ENCODE measurements at places on chromosomes 1 and 21.

DNA sequence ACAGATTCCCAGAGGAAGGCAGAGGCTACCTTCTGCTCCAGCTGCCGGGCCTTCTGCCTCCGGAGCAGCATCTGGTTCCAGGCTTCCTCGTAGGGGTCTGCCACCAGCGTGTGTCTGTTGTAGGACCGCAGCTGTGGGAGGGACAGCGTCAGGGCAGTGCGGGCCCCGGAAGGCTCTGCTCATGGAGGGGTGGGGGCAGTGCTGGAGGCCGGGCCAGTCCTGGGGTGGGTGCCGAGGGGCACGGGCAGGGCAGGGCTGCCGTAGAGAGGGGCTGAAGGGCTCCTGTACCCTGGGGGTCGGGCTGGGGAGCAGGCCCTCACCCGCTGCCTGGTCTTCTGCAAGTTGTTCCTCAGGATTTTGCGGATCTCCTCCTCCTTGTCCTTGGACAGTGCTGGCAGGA lies 53.2 kb downstream of the SLC9A1 start:
- DNase-seq, result no peak

DNA sequence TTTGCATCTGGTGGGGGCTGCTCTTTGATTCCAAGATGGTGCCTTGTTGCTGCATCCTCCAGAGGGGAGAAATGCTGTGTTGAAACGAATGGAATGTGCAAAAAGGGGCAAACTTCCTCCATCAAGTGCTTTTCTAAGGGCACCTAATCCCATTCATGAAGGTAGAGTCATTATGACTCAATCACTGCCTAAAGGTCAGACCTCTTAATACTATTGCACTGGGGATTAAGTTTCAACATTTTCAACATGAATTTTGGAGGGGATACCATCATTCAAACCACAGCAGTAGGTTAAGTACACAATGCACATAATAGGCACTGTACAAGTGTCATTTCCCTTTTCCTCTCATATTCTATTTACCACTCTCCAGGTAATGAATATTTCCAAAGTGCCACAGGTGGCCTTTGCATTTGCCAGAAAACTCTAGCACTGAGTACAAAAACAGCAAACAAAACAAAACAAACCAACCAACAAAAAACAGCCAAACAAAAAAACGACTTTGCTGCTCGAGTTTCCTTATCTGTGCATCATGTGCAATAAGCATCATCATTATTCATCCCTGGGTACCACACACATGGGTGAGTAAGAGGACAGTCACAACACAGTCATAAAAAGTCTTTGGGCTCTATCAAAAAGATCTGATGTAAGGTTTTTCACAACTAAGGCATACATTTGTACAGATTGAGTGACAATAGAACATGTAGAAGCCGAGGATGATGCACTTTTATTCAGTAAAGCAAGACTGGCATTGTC lies 42.5 kb downstream of the IFI44 start:
- DNase-seq, result no peak

DNA sequence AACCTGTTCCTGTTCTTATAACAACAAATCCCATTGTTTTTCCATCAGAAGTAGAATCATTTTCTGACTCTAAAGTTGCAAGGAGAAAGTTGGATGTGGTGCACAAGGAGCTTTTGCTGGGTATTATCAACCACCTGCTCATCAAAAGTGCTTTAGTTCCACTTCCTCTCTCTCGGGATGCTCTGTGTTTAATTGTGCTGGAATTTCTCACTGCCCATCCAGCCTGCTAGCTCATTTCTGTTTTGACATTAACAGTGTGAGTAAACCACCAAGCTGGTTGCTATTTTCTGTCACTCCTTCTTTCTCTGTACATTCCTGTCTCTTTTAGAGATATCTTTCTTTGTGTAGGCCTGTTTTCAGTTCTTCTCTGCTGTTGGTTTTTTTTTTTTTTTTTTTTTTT lies 6.0 kb downstream of the KDM4A start:
- no peak for DNase-seq

DNA sequence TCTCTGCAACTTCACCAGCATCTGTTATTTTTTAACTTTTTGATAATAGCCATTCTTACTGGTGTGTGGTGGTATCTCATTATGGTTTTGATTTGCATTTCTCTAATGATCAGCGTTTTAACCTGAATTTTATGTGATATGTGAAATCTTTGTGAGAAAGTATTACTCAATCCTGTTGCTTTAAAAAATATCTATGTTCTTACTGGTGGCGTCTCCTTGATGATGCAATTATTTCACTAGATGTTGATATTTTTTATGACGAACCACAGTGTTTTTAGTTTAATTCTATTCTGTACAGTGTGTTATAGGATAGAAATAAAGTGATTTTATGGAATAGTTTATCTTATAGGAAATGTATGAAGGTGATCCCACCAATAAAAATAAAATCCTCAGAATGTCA lies 54.7 kb upstream of the GPR88 start:
- no peak for DNase-seq

DNA sequence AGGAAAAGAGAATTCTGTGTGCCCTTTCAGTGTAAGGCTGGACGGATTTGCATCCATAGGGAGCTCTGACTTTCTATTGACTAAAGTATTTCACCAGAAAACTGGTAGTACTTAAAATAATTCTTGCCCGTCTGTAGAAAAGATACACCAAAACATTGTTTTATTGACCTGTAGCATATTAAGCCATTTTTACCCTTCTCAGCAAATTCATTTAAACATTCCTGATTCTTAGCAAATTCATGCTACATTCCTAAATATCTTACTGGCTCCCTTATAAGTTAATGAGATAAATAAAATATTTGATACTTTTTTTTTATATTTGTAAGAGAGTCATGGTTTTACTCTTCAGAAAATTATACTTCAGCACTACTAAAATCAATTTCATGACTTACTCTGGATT lies 1.6 kb upstream of the IPP start:
- no peak for DNase-seq

GRCh38 chr1:216599851-216600250 lies 123.4 kb downstream of the ESRRG start:
- no peak for DNase-seq

GRCh38 chr1:204498981-204499380 lies 4.4 kb upstream of the PIK3C2B start:
- no peak for DNase-seq

GRCh38 chr1:46472498-46473181 lies 17.0 kb upstream of the DMBX1 start:
- DNase-seq, result no peak

DNA sequence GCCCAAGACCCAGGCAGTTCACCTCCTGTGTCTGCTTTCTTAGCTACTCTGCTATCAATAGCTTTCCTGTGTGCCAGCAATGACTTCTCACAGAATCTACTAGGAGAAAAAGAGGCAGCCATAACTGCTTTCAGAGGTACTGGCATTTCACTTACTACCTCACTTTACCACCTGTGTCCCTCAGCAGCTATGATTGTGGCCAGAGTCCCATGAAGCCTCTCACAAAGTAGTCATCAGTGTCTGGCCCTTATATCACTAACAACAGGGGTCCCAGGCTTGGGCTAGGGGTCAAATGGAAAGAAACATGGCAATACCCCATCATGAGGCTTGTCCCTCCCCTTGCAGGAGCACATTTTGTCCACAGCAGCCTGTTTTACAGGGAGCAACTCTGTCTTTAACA lies 62.7 kb upstream of the EPS8L3 start:
- DNase-seq, result no peak

GRCh38 chr1:38077523-38078147 lies 31.0 kb upstream of the POU3F1 start:
- no peak for DNase-seq

- DNase-seq, result no peak
Observed at GRCh38 chr1:114338191-114338890, 172.7 kb downstream of the TRIM33 start.

DNA sequence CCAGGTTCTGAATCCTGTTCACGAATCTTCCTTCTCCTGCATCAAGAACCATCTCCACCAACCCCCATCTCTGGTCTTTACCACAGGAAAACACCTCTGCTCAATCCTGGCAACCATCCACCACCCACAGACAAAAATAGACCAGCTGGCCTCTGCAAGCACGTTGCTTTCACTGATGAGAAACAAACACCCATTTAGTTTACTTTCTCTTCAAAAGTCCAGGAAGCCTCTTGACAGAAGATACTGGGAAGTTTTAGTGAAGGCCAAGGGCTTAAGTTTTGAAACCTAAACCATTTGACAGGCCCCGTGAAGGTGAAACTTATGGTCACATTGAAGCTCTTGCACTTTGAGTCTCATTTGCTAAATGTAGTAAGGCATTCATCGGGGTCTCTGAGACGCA lies 122.6 kb upstream of the PPP2R5A start:
- DNase-seq, result no peak

- DNase-seq, result no peak
Observed at GRCh38 chr21:46285206-46285661, at the start of gene MCM3AP. Gene MCM3AP, minus strand, starts transcription at chr21:46285611. Its CDS starts 325 bp downstream, at chr21:46285286.

DNA sequence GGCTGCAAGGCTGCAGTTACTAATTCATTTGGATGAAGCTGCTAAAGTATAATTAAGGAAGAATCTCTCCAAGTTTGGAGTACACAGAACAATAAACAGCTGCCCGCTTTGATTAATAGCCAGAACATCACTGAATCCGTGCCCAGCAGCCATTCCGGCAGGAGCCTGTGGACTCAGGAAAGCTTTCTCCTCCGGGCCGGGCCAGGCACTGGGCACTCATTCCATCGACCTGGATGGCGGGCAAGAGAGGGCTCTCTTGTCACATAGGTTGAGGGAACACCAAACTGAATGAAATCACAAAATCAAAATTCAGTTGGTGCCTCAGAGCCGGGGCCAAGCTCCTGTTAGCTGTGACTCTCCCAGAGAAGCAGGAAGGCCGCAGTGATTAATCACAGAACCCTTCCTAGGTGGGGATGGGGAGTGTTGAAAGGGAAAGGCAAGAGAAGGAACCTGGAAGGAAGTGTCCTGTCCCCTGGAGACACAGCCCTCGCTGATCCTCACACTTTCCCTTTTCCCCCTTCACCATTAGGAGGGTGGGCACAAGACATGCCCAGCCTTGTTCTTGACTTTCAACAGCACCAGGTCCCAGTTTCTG lies 306.7 kb downstream of the NPHP4 start:
- no peak for DNase-seq

GRCh38 chr21:29215709-29216108 lies 83.0 kb upstream of the BACH1 start:
- DNase-seq, result no peak

DNA sequence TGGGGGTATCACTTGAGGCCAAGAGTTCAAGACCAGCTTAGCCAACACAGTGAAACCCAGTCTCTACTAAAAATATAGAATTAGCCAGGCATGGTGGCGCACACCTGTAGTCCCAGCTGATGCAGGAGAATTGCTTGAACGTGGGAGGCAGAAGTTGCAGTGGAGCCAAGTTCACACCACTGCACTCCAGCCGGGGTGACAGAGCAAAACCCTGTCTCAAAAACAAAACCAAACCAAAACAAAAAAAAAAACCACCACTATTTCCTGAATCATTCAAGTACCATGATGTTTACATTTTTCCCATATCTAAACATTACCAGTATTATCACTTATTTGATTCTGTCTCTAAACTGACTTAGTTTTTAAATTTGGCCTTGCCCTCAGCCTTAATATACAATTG lies 29.5 kb downstream of the TUT4 start:
- DNase-seq, result no peak

- DNase-seq, result no peak
Observed at GRCh38 chr1:206682111-206682510, 2.6 kb upstream of the MAPKAPK2 start.

DNA sequence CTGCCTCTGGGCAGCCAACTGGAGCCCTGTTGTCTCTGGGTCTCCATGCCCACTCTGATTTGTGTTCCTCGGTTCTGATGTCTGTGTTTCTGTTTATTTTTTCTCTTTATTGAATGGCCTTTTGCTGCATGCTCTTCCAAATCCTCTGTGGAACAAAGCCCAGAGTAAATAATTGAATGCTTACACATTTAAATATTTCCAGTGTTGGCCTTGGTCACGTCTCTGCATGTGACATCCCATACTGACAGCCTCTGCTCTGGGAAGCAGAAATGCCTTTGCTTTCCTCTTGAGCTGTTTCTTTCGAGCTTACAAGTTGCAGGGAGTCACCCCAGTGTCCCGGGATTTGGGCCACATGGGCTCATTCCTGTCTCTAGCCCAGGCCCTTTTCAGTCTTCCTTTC lies 267.9 kb downstream of the PTPRU start:
- no peak for DNase-seq

DNA sequence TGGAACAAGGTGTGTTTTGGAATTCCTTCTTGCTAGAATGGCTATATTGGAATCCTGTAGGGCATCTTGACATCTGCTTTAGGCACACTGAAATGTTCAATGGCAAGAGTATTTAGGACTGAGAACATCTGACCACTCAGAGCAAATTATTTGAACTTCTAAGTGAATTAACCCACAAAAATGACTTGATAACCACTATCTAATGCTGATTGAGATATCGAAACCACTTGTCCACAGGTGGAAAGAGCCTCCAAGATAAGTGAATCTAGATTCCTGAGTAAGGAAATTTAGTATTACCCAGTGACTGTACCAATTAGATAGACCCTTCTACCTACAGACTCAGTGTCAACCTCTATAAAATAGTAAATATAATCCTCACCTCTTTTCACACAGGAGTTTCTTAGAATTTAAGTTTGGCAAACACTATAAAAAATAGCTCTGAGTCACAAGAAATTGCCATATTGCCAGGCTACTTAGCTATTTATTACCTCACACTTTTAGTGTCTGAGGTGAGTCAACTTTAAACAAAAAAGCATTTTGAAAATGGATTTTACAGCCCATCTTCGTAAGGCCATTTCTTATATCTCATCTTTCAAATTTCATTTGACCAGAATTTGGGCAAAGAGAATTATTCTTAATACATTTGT lies 421.8 kb downstream of the PTBP2 start:
- DNase-seq, result no peak

DNA sequence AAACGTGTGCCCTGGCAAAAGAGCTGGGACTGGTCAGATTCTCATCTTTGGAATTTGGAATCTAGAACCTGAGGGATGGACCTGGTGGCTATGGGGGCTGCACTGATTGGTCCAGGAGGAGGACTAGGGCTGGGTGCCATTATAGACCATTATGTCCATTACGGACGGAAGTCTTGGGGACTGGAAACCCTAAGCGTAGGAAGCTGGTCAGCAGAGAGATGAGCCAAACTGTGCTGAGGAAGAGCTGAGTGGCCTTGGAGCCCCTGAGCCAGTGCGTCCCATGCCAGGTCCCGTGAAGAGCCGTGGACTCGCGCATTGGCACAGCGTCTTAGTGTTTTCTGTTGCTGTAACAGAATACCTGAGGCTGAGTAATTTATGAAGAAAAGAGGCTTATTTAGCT lies 10.0 kb downstream of the MRAP start:
- DNase-seq, result no peak

DNA sequence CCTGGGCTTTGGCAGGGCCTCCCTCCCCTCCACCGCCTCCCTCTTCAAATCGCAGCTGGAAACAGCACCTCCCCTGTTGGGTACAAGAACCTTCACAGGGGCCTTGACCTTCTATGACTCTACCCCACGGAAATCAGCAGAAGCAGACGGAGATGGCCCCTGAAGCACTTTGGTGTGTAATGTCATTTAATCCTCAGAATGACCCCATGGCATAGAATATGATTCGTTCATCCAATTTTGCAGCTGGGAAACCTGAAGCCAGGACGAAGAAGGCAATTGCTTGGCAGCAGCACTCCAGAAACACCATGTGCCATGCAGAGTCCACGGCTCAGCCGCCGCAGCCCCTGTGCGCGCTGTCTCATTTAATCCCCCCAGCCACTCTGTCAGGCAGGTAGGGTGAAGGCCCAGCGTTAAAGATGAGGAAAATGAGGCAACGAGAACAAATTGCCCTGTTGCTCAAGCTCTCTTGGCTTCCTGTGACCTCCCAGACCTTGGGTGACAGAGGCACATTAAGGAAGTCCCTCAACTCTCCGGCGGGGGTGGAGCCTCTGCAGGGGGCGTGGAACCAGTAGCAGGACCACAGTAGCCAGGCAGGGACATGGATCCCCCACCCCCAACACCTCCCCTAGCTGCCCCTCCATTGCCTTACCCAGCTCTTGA lies 25.8 kb upstream of the LAPTM5 start:
- DNase-seq, result no peak

All from NCI-H460 (cell line).